ENCODE measurements at places on chromosomes 6 and 20. TPM values are rescaled to one million over a fixed set of nuclear protein-coding genes. Genes with fewer than 3 reads are reported as not detected.

The MOG gene
- total RNA-seq: not detected

The GSTA1 gene
- total RNA-seq: not detected

The SLC35F1 gene
- total RNA-seq: not detected

The COL20A1 gene
- total RNA-seq: not detected

The ANKRD66 gene
- not detected for total RNA-seq

The BIRC7 gene
- total RNA-seq: not detected

The THBS2 gene
- 5.7 TPM for total RNA-seq

The TMEM14C gene
- total RNA-seq: 63.4 TPM

The WFDC12 gene
- total RNA-seq: not detected

The SCRT2 gene
- not detected for total RNA-seq

The FGD2 gene
- total RNA-seq: not detected

The CD24 gene
- 0.49 TPM for total RNA-seq

The PAK5 gene
- not detected for total RNA-seq

The ADTRP gene
- total RNA-seq: 0.76 TPM

The OOEP gene
- not detected for total RNA-seq

The SOBP gene
- 0.76 TPM for total RNA-seq

The SEL1L2 gene
- not detected for total RNA-seq

The NFATC2 gene
- total RNA-seq: 2.1 TPM

The PHACTR1 gene
- total RNA-seq: 2.7 TPM

The JPH2 gene
- total RNA-seq: 0.63 TPM

The CSNK2A1 gene
- total RNA-seq: 154 TPM

The BMP7 gene
- not detected for total RNA-seq

The BTNL2 gene
- not detected for total RNA-seq

The LBP gene
- not detected for total RNA-seq

The KIAA0408 gene
- total RNA-seq: under 0.01 TPM

The PI3 gene
- total RNA-seq: not detected

The PDE10A gene
- 7.2 TPM for total RNA-seq

The BFSP1 gene
- 2.1 TPM for total RNA-seq

The IYD gene
- not detected for total RNA-seq

The ROS1 gene
- not detected for total RNA-seq

The GPLD1 gene
- total RNA-seq: 0.06 TPM

The PSORS1C1 gene
- total RNA-seq: 8.1 TPM

The POU5F1 gene
- total RNA-seq: 0.19 TPM

The PRR18 gene
- not detected for total RNA-seq

The BPIFB4 gene
- total RNA-seq: not detected

The PBOV1 gene
- total RNA-seq: not detected

The MMP24 gene
- 0.38 TPM for total RNA-seq
